ENCODE measurements at places on chromosomes 7 and 10. TPM values are rescaled to one million over a fixed set of nuclear protein-coding genes. Genes with fewer than 3 reads are reported as not detected.

- no peak for DNase-seq
These were observed 312.1 kb downstream of the SKIDA1 start for GRCh38 chr10:21213381-21213780.

GRCh38 chr10:85045046-85045445 lies 716.7 kb downstream of the CCSER2 start:
- DNase-seq = no peak

- DNase-seq = no peak
These were observed 8.2 kb downstream of the LFNG start for GRCh38 chr7:2527505-2528467.

GRCh38 chr7:72298091-72298490 lies 114.0 kb downstream of the CALN1 start:
- DNase-seq = no peak

The STN1 gene
- 27.6 TPM for polyA plus RNA-seq

DNA sequence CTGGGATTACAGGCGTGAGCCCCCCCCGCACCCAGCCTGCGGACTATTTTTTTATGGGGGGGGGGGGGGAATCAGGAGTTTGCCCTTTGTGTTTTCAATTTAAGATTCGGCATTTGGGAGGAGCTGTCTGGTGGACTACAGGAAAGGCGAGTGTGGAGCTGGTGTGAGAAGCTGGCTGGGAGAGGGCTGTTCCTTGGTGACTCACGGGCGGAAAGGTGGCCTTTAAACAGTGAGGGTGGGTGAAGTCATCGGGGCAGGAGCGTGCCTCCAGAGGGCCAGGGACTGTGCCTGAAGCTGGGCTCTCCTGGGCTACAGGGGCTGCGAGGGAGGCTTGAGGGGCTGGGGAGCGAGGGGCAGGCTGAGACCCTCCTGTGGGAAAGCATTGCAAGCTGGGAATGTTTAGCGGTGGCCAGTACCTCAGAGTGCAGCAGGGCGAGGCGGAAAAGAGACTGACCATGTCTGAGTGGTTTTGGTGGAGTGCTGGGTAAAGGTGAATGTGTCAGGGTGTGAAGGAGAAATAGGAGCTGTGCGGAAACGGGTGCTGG lies 39.7 kb upstream of the ZNF32 start:
- no peak for DNase-seq

The CCSER2 gene
- polyA plus RNA-seq = 34.9 TPM

The FAM24B gene
- polyA plus RNA-seq = 5.4 TPM

The CYP26C1 gene
- polyA plus RNA-seq = 0.10 TPM

DNA sequence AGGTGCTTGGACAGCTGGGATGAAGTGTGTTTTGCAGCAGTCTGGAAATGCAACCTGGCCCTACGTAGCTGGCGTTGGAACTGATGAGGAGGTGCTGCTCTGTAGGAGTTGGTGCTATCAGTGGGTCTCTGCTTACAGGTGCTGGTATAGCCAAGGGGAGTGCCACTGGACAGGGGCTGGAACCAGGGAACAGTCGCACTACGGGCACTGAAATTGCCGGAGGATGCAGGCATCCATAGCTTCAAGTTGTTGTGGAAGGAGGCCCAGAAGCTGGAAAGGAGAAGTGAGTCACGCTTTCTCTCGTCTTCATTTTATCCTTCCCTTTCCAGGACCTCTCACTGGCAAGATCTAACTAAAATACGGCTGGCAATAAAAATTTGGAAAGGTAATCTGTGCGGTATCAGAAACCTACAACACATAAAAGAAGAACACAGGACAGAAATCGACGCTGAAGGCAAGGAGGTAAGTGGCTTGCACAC lies 25.8 kb downstream of the MACC1 start:
- DNase-seq = no peak

DNA sequence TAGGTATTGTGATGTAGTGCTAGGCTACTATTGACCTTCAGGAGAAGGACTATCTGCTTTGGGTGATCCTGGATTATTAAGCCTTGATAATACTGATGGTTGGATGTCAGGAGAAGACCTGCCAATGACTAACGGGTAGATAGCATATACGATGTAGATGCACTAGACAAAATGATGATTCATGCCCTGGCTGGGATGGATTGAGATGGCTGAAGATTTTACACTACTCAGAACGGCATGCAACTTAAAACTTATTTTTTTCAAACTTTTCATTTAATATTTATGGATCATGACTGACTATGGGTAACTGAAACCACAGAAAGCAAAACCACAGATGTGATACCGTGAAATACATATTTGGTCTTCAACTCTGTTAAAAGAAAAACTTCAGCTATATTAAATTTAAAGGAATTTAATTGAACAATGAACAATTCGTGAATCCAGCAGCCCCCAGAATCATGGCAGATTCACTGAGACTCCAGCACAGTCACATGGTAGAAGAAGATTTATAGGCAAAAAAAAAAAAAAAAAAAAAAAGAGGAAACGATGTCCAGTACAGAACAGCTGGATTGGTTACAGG lies 124.6 kb upstream of the CDK13 start:
- DNase-seq = no peak

GRCh38 chr10:11177926-11178471 lies 160.3 kb downstream of the CELF2 start:
- no peak for DNase-seq

The PDZD7 gene
- 1.7 TPM for polyA plus RNA-seq

GRCh38 chr10:17041626-17042520 lies 87.7 kb downstream of the CUBN start:
- no peak for DNase-seq

DNA sequence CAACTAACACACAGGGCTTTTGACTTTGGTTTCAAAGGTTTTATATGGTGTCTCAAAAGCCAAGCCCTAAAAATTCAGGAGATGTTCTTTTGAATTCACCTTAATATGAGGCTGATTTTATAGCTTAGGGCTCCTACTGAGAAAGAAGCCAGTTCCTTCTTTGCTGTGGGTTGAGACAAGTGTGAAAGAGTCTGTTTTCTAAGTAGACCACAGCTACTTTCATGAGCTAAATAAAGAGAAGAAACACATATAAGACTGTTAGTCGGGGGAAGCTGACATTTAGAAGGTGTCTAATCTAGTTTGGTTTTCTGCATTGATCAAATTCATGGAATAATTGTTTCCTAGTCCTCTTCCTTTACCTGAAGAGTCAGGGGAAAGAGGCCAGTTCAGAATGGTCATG lies 332.1 kb upstream of the CELF2 start:
- DNase-seq = no peak

The OR6V1 gene
- not detected for polyA plus RNA-seq

DNA sequence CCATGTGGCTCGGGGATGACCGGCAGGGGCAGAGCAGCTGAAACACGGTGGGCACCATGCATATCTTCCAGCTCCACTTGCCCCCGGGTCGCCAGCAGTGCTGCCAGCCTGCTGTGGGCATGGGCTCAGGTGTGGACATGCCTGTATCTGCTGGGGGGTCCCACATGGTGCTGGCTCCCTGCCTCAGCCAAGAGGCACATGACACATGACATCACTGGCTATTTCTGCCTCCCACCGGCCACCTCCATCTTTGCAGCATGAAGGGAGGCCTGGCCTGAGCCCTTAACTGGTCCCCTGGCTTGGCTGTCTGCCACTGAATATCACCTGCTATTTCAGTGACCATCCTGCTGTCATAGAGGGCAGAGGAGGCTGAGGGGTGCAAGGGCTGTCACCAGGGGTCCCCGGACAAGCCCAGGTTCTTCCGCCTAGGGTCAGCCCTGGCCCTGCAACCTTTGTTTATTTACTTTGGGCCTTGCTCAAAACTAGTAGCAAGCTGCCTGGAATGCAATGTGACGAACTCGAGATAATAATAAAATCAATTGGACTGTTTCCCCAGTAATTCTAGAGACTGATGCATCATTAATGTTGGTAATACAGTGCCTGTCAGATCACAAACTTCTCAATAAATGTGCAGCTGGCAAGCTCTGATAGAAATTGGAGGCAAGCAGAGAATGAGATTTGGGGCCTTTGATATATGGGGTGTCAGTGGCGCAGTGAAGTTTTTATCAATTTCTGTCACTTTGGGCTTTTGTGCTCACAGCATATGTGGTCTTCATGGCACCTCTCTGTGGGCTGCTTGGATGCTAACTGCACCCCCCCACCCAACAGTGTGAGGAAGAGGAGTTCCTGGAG lies 28.5 kb downstream of the ZMIZ1 start:
- DNase-seq = no peak

- DNase-seq = no peak
These were observed 4.3 kb upstream of the ZNF503 start for GRCh38 chr10:75405598-75406461.

The FXYD4 gene
- polyA plus RNA-seq = not detected

The CALU gene
- 221 TPM for polyA plus RNA-seq

GRCh38 chr7:104548861-104549260 lies 220.5 kb downstream of the LHFPL3 start:
- DNase-seq = no peak

The CLIP2 gene
- 21.7 TPM for polyA plus RNA-seq

GRCh38 chr7:114343949-114344708 lies 70.5 kb upstream of the FOXP2 start:
- no peak for DNase-seq

DNA sequence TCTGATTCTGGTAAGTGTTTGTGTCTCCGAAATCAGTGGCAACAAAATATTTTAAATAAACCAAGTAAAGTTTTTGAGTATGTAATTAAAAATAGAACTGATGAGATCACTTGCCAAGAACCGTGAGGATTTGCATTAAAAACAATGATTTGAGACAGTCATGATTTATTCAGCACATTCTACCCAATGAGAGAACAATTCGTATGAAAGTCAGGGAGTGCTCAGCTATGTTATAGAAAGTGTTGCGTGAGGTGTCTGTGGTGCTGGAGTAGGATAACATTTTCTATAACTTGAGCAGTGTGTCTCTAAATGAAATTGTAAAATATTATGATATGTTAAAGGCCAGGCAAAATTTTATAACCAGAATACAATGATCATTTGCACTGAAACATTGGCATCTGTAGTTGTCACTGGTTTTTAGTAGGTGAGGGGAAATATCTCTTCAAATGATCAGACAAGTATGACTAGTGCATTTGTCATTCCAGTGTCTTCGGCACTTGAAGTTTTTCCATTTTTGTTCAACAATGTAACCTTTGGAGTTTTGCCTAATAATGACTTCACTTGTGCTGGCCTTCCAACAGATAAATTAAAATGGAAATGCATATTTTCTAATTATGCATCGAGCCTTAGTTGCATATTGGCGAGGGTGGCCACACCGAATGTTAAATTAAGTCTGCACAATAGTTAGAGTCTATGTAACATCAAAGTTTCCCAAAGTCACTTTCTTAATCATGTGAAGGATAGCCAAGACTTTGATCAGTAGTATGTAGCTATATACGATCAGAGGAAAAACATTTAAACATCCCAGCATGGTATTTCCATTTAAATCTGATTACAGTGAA lies 335.9 kb downstream of the GFRA1 start:
- DNase-seq = no peak

DNA sequence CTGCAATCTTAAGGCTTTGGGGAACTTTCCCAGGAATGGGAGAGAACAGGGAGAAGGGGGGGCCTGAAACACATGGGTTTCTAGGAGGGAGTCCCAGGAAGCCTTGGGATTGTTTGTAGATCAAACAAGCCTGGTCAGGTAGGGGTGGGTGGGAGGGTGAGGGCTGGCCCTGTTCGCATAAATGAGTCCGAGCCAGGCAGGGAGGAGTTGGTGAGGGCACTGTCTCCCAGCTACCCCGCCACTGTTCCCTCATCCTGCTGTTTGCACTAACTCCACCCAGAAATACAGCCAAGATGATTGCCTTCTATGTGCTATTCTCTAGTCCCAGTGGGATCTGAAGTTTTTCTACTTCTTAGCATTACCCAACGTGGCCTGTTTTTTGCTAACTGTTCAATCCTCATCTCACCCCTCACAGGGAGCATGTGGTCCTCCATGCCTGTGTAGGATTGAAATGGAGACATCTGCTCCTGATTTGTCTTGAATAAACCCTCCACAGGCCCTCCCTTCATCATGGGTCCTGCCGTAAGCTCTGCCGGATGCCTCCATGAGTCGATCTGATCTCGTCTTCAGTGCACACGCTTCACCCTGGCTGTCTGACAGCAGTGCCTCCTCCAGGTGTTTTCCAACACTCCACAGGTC lies 257.0 kb downstream of the COBL start:
- no peak for DNase-seq

The GAD2 gene
- 3.3 TPM for polyA plus RNA-seq

DNA sequence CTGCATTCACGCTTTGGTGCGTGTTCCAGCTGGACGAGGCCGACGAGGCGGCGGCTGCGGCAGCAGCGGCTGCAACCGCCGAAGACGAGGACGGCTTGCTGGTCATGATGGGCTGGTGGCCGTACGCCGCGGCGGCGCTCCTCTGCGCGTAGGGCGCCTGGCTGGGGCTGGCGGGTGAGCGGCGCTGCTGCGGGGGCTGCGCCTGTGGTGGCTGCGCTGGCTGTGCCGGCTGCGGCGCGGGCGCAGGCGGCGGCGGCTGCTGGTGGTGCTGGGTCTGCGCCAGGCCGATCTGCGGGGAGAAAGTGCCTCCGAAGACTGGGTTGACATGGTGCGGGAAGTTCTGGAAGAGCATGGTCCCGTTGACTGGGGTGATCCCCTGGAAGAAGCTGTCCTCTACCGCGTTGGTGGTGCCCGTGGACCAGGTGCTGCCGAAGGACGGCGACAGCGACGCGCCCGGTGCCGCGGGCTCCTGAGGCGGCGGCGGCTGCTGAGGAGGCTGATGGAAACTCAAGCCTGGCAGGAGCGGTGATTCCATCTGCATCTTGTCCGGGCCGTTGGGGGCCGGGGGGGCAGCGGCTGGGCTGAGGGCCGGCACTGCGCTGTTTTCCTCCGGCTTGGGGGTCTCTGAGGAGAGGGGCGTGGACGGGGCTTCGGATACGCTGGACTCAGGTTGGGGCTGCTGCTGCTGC lies 51.1 kb downstream of the CPEB3 start:
- no peak for DNase-seq

- no peak for DNase-seq
These were observed 5.8 kb downstream of the KIAA1217 start for GRCh38 chr10:24214762-24215161.

The ITIH2 gene
- polyA plus RNA-seq = 0.18 TPM

DNA sequence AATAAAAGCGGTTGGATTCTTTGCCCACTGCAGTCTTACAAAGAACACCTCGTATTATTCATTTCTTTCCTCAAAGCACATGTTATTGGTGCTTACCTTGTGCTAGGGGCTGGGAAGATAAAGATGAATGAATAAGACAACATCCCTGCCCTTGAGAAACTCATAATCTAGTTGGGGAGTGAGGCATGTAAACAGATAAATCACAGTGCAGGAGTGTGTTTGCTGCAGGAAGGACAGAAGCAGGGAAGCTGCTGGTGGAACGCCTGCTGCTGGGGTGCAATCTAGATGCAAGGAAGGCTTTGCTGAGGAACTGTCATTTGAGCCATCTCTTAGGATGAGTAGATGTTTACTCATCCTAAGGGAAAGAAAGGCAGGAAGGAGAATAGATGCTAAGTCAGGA lies 135.6 kb downstream of the TMEM178B start:
- no peak for DNase-seq

GRCh38 chr7:95304990-95305389 lies 19.3 kb downstream of the PON1 start:
- no peak for DNase-seq

GRCh38 chr7:134375206-134375605 lies 58.5 kb upstream of the SLC35B4 start:
- no peak for DNase-seq

GRCh38 chr10:130757271-130757670 lies 554.2 kb downstream of the TCERG1L start:
- no peak for DNase-seq

Data from right renal pelvis (tissue), 4 donors.